ENCODE measurements at places on chromosomes 2 and 18.

DNA sequence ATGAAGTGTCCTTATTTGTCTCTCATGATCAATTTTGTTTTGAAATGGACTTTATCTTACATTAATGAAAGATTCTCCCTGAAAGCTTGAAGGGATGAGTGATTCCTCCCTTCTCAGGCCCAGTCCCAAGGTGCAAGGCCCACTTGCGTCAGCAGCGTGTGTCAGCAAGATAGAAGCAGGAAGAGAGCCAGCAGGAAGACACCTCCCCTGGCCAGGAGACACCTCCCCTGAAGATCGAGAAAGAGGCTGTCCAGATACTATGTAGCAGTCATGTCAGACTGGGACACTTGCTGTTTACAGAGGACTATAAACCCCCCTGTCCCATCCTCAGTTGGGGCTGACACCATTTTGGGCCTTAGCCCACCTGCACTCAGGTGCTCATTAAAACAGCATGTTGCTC lies 38.3 kb downstream of the TIMM21 start:
- DNase-seq, result no peak

GRCh38 chr18:6219116-6219717 lies 195.5 kb downstream of the L3MBTL4 start:
- DNase-seq, result no peak

- no peak for DNase-seq
Measured at GRCh38 chr18:24629921-24630320, 169.5 kb downstream of the HRH4 start.

DNA sequence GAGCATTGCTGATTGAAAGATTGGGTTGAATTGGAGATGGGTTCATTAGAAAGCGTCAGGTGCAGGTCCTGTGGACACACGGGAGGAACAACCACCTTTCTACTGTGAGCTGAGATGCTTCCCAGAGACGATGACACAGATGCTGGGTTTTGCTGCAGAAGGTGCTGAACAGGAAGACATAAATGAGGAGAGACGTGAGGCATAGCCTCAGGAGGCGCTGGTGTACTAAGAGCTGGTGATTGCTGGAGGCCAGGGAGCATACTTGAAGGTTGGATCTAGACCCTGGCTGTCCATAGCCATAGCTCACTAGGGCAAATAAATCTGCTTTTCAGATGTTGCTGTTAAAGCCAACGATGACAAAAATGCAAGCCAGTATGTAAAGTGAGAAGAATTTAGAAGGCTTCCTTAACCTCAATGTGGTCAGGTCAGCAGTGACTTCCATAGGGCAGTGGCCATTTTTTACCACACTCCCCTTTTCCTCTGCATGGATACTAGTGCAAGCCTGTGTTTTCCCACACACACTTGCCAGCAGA lies 153.7 kb downstream of the SOX11 start:
- DNase-seq, result no peak

- no peak for DNase-seq
Measured at GRCh38 chr18:31503011-31503410, 5.0 kb downstream of the DSG2 start.

DNA sequence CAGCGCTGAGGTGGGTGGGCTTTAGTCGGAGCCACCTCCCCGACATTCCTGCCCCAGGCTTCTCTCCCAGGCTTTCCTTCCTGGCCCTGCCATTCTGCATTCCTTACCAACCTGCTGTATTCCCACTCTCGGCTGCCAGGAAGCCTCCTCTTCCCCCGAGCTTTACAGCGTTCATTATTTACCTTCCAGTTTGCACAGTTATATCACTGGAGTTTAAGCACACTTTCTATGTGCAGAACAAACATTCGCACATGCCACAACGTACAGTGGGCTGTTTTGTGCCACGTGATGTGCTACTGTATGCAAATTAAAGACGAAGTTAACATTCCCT lies 246.3 kb downstream of the SOX11 start:
- no peak for DNase-seq

DNA sequence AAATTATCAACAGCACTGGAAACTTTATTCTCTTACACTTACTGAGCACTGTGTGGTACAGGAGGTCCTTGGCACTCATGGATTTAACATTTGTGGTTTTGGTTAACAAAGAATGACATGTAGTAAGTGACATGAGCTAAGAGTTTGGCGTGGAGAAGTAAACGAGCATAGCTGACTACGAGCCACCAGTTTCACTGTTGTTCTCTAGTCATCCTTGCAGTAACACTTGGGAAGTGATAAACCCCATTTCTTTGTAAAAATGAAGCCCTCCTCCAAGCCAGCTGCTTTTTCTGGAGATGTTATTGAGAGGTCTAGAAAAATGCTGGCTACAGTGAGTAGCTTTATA lies 32.7 kb downstream of the QPCT start:
- no peak for DNase-seq

GRCh38 chr2:179682756-179683155 lies 178.7 kb downstream of the ZNF385B start:
- DNase-seq, result no peak

DNA sequence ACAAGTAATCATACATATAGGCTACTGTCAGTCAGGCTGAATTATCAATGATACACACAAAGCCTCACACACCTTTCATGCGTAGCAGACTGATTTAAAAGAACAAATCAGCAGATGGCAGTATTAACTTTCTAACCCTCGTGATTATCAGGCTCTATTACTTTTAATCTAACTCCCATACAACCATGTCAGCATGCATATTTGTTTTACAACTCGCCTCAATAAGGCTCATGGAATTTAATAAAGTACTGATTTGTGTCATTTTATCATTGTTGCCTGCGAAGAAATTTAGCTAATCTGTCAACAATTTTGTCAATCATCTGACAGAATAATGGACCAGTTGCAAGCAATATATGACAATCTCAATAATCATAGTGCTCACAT lies 82.8 kb downstream of the SLC25A12 start:
- peak; percentile 33 for DNase-seq

GRCh38 chr2:119727493-119727892 lies 32.2 kb upstream of the PTPN4 start:
- no peak for DNase-seq

GRCh38 chr2:1010415-1010930 lies 59.8 kb downstream of the SNTG2 start:
- DNase-seq, result no peak

- DNase-seq, result no peak
Measured at GRCh38 chr2:68911709-68912108, 40.5 kb upstream of the BMP10 start.

- DNase-seq, result no peak
Measured at GRCh38 chr2:217710211-217710765, 292.5 kb downstream of the TNS1 start.

- DNase-seq, result no peak
Measured at GRCh38 chr2:133142087-133142486, 426.2 kb downstream of the NCKAP5 start.

GRCh38 chr2:152858594-152859265 lies 140.3 kb downstream of the ARL6IP6 start:
- no peak for DNase-seq

GRCh38 chr2:219634171-219634940 lies 6.9 kb downstream of the SLC4A3 start:
- DNase-seq, result no peak

GRCh38 chr2:232315049-232315922 lies 63.3 kb upstream of the ALPP start:
- DNase-seq, result peak; percentile 86

DNA sequence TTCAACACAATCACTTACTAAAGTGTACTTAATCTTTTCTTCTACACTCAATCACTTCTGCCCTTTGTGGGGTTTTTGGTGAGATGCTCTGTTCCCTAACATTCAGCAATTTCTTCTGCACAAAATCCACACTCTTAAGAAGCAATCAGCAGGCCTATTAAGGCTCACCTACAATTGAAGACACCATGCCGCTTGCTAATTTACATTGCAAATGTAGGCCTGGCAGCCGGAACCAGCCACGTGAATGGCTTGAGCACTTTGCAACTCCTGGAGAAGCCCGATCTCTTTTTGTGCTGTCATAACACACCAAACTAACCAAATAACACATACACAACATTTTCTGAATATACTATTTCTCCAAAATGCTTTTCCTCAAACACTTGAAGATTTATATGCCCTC lies 66.3 kb downstream of the NYAP2 start:
- no peak for DNase-seq

DNA sequence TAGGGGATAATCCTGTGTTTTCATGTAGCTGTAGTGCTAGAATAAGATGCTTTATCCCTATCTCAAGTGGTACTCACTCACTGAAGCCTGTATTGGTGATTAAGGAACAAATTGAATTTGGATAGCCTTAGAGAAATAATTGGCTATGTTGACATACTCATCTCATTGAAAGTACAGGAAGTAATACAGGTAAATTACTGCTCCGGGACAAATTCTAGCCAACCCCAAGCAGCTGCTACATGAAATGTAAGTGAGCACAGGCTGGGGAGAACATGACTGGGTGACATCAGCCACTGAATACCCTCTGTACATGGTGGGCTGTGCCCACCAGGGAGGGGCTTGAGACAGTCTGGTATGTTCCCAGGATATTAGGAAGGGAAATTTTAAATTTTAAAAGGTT lies 188.4 kb upstream of the RASGRP3 start:
- no peak for DNase-seq

- no peak for DNase-seq
Measured at GRCh38 chr2:239926587-239927232, 98.4 kb downstream of the NDUFA10 start.

DNA sequence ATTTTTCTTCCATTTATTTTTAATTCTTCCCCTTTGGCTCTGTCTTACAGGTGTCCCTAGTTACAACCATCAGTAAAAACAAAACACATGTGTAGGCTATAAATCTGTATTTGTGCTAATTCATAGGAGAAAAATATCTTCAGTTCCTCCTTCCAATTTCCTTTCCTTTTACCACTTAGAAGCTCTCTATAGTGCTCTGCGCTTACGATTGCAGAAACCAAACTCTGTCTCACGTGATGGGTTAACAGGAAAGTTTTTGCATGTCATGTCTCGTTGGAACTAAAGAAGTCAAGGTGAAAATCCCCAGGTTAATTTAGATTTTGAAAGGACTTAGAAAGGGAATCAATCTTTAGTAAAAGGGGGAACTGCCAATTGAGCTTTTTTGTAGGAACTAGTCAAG lies 1390.5 kb upstream of the ZEB2 start:
- DNase-seq, result no peak

GRCh38 chr2:71347517-71347916 lies 15.9 kb downstream of the ZNF638 start:
- DNase-seq, result no peak

- DNase-seq, result no peak
Measured at GRCh38 chr2:170038734-170039133, 139.2 kb upstream of the MYO3B start.

GRCh38 chr2:24924732-24925131 lies 4.7 kb upstream of the ADCY3 start:
- no peak for DNase-seq

GRCh38 chr2:186699742-186700141 lies 5.9 kb downstream of the FAM171B start:
- no peak for DNase-seq

DNA sequence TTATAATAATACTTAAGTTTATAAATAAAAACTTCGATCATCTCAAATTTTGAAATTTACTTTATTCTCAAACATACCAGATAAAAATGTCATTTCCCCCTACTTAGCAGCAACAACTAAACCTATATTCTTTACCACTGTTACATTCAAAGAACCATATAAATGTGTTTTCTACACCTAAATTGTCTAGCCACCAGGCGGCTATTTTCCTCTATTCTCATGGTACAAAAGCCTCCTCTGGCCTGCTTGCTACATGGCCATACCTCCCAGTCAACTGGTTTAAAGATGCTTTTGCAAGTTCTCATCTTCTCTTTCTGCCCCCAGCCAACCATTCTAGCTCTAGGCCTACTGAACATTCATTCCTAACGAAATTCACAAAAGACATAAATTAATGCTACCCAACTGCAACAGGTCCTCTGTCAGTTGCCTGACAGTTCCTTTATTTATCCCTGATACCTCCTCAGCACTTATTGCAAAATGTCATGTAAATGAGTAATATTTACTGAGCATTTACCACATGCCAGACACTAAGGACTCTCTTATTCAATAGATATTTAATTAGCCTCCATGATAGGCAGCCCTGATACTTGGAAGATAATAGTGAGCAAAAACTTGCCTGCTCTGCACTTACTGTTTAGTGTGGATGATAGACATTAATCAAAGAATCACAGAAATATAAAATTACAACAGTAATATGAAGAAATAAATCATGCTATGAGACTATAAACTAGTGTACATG lies 5.0 kb downstream of the C1D start:
- no peak for DNase-seq

DNA sequence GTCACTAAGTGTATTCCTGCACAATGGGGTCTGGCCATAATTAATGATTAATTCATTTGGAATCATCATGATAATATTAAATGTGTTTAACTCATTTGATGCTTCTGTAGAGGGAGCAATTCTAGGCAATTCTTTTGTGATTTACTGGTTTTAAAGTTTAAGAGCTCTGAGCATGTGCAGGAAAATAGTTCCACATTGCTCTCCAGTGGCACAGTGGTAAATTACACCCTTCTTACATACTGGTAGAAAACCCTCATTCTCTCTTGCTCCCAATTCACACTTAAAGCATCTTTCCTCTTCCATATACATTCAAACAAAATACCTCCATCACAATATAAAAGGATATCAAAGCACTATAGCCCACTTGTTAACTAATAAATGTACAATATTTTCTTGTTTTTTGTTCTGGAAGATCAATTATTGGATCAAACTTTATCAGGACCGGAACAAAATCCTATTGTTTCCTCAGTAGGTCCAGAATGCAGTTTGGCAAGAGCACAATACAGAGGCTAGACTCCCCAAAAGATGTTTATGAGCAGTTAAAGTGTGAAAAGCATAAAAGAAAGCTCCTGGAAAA lies 844.3 kb downstream of the MBD2 start:
- no peak for DNase-seq

GRCh38 chr18:11974741-11975325 lies 6.5 kb upstream of the IMPA2 start:
- DNase-seq, result no peak

- no peak for DNase-seq
Measured at GRCh38 chr2:12167525-12168317, 421.3 kb downstream of the LPIN1 start.

DNA sequence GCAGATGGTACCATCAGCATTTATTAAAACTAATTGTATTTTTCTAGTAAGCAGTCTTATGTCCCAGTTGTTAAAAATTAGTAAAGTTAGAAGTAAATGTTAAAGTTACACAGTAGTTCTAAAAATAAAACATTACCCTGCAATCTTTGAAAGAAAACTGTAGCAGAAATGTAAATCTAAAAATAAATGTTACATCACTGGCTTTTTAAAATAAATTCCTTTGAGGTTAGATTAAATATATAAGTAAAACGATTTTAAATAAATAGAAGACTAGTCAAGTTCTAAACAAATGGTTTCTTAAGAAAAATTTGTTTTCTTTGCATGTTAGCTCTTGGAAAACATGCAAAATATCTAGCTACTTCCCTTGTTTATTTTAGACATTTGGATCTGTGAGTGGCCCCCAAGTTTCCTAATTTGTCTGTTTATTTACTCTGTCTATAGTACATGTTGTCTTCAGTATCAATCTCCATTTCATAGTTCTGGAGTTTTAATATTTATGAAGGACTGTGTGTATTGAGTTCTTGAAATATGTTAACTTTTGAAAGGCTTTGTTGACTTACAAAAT lies 58.2 kb downstream of the GLS start:
- DNase-seq, result no peak

- no peak for DNase-seq
Measured at GRCh38 chr2:46869621-46870020, 46.0 kb downstream of the MCFD2 start.

- DNase-seq, result no peak
Measured at GRCh38 chr2:190678444-190679162, 29.7 kb downstream of the NAB1 start.

All from CD4-positive, alpha-beta T cell treated with Interleukin-17A for 1 hour (primary cell).